ENCODE measurements at places on chromosomes 4 and X.

- no peaks in the 10 kb centered on the region for H3K36me3 ChIP-seq
- H3K27me3 ChIP-seq, result peaks cover 11% of the 10 kb centered on the region
- peaks cover 9% of the 10 kb centered on the region for H3K4me1 ChIP-seq
- DNase-seq, result peak; percentile 39
- peak overlapping the region; percentile 26 for H3K4me3 ChIP-seq
Measured at GRCh38 chrX:103793545-103793940, 16.9 kb downstream of the PLP1 start.

DNA sequence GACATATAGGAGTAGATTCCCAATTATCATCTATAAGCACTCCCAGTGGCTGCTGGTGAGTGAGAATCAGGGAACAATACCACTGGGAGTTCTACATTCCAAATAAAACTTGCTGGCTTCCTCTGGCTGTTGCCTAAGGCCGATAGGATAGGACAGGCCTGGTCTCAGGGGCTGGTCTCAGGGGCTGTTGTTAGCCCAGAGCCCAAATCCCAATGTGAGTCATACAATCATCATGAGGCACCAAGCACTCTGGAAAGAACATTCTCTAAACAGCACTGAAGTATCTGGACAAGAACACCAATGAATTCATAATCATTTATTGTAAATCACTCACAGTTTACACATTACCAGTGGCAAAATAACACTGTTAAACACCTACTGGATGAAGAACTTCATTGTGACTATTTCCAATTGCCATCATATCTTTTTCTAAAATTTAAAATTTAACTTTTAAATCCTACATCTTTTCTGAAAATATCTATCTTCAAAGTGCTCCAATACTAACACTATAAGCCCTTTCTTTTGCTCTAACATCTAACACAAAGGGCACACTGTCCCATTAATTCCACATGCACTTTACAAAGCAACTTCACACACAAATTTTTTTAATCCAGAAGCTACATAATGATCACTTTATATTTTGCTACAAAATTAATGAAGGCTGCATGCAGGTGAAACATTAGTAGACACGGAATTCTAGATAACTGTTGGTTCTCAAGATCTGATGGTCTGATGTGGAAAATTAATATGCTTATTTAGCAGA, 67.6 kb upstream of the TMEM150C start:
- no peaks in the 10 kb centered on the region for H3K36me3 ChIP-seq
- peak; percentile 61 for DNase-seq
- no peak overlapping the region for H3K4me3 ChIP-seq
- no peaks in the 10 kb centered on the region for H3K27me3 ChIP-seq
- no peak overlapping the region for H3K27ac ChIP-seq

GRCh38 chr4:154854362-154854761, 73.3 kb downstream of the RBM46 start:
- no peak overlapping the region for H3K27ac ChIP-seq
- no peaks in the 10 kb centered on the region for H3K36me3 ChIP-seq
- H3K27me3 ChIP-seq, result no peaks in the 10 kb centered on the region
- no peaks in the 10 kb centered on the region for H3K4me1 ChIP-seq
- H3K4me3 ChIP-seq, result no peak overlapping the region

DNA sequence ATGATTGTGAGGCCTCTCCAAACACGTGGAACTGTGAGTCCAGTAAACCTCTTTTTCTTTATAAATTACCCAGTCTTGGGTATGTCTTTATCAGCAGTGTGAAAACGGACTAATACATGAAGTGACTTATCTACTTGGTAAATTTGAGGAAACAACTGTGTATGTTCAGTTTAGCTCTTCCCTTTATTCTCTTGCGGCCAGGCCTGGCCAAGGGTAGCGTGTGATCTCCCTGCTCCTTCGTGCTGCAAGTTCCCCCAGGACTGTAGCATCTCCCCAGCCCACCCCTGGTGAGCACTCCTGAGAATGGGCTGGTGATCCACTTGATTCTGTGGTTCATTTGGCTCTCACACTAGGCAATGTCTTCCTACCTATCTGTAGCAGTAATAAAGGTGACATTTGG, 53.2 kb upstream of the CHRNA9 start:
- H3K36me3 ChIP-seq, result no peaks in the 10 kb centered on the region
- no peaks in the 10 kb centered on the region for H3K4me1 ChIP-seq
- no peak for DNase-seq
- H3K4me3 ChIP-seq, result no peak overlapping the region
- peaks cover 3% of the 10 kb centered on the region for H3K27me3 ChIP-seq
- no peak overlapping the region for H3K27ac ChIP-seq

GRCh38 chr4:164304101-164304639, 449.8 kb upstream of the SMIM31 start:
- no peaks in the 10 kb centered on the region for H3K36me3 ChIP-seq
- no peaks in the 10 kb centered on the region for H3K27me3 ChIP-seq
- H3K4me1 ChIP-seq, result no peaks in the 10 kb centered on the region

DNA sequence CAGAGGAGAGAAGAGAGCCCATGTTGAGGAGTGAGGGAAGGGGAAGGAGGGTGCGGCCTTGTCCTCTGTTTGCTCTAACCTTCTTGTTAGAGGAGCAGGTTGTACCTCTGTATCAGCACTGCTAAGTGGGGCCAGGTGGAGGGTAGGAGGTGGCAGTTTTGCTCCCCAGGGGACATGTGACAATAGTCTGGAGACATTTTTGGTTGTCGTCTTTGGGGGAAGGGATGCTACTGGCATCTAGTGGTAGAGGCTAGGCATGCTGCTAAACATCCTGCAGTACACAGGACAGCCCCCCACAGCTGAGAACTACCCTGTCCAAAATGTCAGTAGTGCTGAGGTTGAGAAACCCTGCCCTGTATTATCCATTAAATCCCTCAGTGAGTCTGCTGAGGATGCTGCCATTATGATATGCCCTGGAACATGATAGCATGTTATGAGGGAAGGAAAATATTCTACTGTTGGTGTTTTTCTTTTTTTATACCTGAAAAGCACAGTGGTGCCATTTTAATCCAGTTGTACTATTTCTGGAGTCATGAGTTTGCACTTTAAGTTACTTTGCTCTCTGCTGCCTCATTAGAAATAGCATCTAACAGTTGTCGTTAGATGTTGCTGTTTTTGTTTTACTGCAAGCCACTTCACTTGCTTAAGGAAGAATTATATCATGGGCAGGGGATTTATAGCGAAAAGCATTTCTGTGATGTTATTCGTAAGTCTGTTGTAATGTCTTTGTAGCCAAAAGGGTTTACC, 90.6 kb downstream of the LRP2BP start:
- no peaks in the 10 kb centered on the region for H3K27me3 ChIP-seq
- H3K4me1 ChIP-seq, result peaks cover 11% of the 10 kb centered on the region
- no peak overlapping the region for H3K4me3 ChIP-seq
- DNase-seq, result peak; percentile 25
- H3K36me3 ChIP-seq, result no peaks in the 10 kb centered on the region
- no peak overlapping the region for H3K27ac ChIP-seq

GRCh38 chrX:68934421-68934820, 105.6 kb downstream of the EFNB1 start:
- H3K27ac ChIP-seq, result no peak overlapping the region
- H3K4me1 ChIP-seq, result peaks cover 18% of the 10 kb centered on the region
- no peak for DNase-seq
- H3K4me3 ChIP-seq, result no peak overlapping the region

GRCh38 chrX:34917146-34917545, 25.4 kb upstream of the FAM47B start:
- peak; percentile 7 for DNase-seq
- H3K4me3 ChIP-seq, result no peak overlapping the region
- no peaks in the 10 kb centered on the region for H3K36me3 ChIP-seq
- no peaks in the 10 kb centered on the region for H3K4me1 ChIP-seq
- no peak overlapping the region for H3K27ac ChIP-seq

DNA sequence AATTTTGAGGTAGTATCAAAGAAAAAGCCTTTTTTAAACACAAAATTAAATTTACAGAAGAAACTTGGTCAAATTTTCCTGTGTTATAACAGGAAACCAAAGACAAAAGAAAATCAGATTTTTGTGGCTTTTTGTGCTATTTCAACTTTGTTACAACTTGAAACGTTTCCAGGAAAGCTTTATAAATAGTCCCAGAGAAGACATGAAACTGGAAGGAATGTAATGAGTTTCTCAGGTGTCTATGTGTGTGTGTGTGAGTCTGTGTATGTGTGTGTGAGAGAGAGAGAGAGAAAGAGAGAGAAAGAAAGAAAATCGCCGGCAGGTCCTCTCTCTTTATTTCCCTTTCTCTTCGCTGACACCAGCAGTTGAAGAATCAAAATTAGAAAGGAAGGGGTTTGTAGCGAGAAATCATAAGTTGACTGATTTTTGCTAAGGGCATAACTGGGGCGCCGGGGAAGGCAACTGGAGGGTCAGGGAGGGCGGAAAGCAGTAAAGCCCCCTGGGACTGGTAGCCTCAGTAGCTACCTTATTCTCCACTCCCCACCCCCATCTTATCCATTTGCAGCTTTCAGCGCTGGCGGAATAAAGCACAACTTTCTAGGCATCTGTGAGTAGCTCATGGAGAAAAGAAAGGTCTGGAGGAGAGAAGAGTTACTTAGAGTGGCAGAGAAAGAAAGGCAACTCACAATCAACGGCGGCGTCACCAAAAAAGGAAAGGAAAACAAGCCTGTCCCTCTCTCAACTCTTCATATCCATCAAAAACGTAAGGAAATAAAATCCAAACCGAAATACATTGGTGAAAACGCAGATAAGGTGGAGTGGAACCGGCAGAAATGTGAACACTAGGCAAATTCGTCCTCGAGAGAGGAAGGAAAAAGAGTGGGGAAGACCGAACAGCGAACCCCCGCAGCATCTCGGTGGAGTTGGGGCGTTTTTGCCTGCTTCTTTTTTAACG, 1.3 kb downstream of the TMEM47 start:
- H3K4me1 ChIP-seq, result peaks cover 1% of the 10 kb centered on the region
- H3K27ac ChIP-seq, result peak overlapping the region; percentile 90
- H3K36me3 ChIP-seq, result no peaks in the 10 kb centered on the region

DNA sequence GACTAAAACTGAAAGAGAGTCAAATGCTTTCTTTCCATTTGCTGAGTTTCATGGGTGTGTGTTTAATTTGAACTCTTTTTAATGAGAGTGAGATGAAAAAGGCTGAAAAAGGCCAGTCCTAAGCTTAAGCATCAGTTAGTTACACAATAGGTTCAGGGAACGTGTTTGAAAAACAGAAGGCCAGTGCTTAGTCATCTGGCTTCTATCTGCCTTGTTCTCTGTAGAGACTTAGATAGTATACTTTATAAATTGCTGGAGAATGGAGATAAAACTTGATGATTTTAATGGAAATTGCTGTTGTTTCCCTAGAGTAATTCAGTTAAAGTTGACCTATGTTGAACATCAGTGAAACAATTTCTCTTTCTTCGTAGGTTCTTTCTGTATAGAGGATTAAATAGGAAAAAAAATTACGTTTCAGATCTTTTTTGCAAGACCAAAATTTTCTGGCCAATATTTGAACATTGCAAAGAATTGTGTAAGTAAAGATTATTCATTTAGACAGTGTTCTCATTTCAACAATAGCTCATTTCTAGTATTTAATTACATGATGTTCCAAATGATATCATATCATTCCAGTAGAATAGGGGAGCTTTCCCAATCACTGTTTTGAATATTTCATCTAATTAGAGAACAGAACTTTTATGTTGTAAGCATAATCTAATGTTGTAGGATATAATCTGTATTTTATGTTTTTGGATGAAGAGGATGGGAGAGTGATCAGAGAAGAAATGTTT, 1088.8 kb downstream of the ADGRL3 start:
- H3K27ac ChIP-seq, result no peak overlapping the region
- DNase-seq, result no peak
- H3K36me3 ChIP-seq, result no peaks in the 10 kb centered on the region
- no peak overlapping the region for H3K4me3 ChIP-seq
- H3K4me1 ChIP-seq, result no peaks in the 10 kb centered on the region

DNA sequence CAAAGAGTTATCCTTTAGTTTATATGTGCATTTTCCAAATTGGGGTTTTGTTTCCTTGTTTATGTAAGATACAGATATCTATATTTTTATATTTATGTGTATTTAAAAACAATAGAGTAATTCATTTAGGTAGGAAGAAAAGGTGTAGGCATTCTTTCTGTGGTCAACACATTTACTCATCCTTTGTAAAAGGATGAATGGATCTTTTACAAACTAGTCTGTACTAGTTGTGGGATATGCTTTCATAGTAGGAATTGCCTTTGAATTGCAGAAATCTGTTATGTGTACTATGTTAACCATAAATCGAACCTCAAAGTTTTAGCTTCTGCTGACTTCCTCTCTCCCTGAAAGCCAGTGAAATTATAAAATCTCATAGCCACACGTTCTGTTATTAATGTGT, 128.5 kb downstream of the REPS2 start:
- no peak overlapping the region for H3K27ac ChIP-seq
- no peaks in the 10 kb centered on the region for H3K36me3 ChIP-seq
- peaks cover 16% of the 10 kb centered on the region for H3K27me3 ChIP-seq
- no peak overlapping the region for H3K4me3 ChIP-seq
- DNase-seq, result no peak

DNA sequence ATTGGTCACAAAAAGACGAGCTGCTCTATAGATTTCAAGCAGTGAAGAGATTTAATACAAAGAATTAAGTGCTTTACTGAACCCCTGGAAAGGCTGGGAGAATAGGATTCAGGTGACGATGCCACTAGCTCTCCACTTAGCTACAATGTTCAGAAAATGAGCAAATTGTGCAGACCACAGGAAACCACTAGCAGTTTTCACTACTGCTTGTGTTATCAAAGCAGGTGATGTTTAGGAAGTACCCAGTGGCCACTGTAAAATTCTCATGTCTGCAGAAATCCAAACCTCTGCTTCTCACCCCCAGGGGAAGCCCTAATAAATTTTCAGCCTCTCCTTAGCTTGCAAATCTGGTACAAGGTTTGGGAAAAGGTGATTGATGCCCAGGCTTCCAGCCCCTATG, 165.1 kb downstream of the IL1RAPL1 start:
- H3K27ac ChIP-seq, result no peak overlapping the region
- DNase-seq, result no peak
- H3K4me1 ChIP-seq, result no peaks in the 10 kb centered on the region
- no peaks in the 10 kb centered on the region for H3K27me3 ChIP-seq
- H3K36me3 ChIP-seq, result no peaks in the 10 kb centered on the region

DNA sequence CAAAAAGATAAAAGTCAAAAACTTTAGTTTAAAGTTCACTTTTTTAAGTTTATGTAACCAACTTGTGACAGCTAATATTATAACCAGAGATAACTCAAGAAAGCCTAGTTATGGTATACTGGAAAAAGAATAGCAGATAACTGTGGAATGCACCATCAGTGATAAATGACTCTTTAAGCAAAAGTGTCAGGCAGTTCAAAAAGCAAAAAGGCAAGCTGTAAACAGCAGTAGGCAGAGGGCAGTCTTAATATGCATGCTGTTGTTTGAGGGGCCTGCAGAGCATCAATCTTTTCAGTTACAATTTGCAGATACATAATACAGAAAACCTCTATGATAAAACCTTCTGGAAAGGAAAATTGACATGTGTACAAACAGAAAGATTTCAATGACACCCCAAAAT, 81.8 kb upstream of the JADE1 start:
- H3K27me3 ChIP-seq, result no peaks in the 10 kb centered on the region
- H3K36me3 ChIP-seq, result no peaks in the 10 kb centered on the region
- H3K4me1 ChIP-seq, result no peaks in the 10 kb centered on the region
- H3K4me3 ChIP-seq, result no peak overlapping the region

- peak overlapping the region; percentile 96 for H3K27ac ChIP-seq
- H3K27me3 ChIP-seq, result no peaks in the 10 kb centered on the region
- H3K36me3 ChIP-seq, result no peaks in the 10 kb centered on the region
- H3K4me1 ChIP-seq, result peaks cover 4% of the 10 kb centered on the region
- no peak overlapping the region for H3K4me3 ChIP-seq
- DNase-seq, result peak; percentile 96
Measured at GRCh38 chr4:125389713-125390112, 75.0 kb downstream of the FAT4 start.

Measured in IMR-90 (cell line).